Glutamatergic neuron (in vitro differentiated cells): ENCODE measurements at places on chromosomes 3 and 15.

DNA sequence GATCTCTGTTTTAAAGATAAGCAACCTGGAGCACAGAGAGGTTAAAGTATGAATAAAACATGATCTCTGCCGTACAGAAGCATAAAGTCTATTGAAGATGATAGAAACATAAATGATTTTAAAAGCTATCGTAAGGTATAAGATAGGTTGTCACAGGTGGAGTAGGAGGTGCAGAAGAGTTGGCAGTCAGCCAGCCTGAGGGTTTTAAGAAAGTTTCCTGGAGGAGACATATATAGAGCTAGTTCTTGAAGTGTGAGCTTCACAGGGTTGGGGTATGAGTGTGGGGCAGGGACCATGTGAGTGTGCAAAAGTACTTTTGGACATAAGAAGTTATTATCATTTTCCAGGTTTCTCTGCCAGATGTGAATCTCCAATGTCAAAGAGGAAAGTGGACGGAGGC, 3.9 kb upstream of the FGF12 start:
- DNase-seq, result no peak
- H3K4me1 ChIP-seq, result peaks cover 11% of the 10 kb centered on the region
- peaks cover 2% of the 10 kb centered on the region for H3K27me3 ChIP-seq

GRCh38 chr3:27219127-27219845, 149.9 kb downstream of the NEK10 start:
- H3K27ac ChIP-seq, result no peak overlapping the region
- no peak overlapping the region for H3K4me3 ChIP-seq
- DNase-seq, result no peak
- H3K27me3 ChIP-seq, result no peaks in the 10 kb centered on the region

GRCh38 chr3:172115059-172115458, 75.7 kb downstream of the FNDC3B start:
- DNase-seq, result no peak
- no peak overlapping the region for H3K27ac ChIP-seq
- no peaks in the 10 kb centered on the region for H3K4me1 ChIP-seq
- no peak overlapping the region for H3K4me3 ChIP-seq
- H3K27me3 ChIP-seq, result peaks cover 2% of the 10 kb centered on the region
- no peaks in the 10 kb centered on the region for H3K36me3 ChIP-seq

- no peaks in the 10 kb centered on the region for H3K36me3 ChIP-seq
- DNase-seq, result no peak
- H3K4me1 ChIP-seq, result peaks cover 2% of the 10 kb centered on the region
- peak overlapping the region; percentile 55 for H3K4me3 ChIP-seq
These were observed 6.5 kb downstream of the FOXL2 start for GRCh38 chr3:138940446-138940845.

DNA sequence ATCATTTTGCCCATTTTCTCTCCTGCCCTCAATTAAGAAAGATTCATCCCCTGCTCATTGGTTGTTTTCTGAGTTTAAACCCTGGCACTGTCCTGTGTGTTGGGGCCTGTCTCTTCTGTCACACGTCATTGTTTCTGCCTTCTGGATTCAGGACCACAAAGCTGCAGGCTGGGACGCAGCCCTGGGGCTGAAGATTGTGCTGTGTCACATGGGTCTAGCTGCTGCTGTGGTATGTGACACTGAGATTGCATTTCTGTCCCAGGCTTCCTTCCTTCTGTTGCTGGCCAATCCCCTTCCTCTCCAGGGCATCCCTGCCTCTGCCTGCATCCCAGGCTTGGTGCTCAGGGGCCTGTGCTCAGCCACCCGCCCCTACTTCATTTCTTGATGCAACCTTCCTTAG, 28.9 kb downstream of the INSYN1 start:
- peak overlapping the region; percentile 4 for H3K27ac ChIP-seq
- no peak for DNase-seq
- no peaks in the 10 kb centered on the region for H3K36me3 ChIP-seq
- peaks cover 6% of the 10 kb centered on the region for H3K27me3 ChIP-seq

DNA sequence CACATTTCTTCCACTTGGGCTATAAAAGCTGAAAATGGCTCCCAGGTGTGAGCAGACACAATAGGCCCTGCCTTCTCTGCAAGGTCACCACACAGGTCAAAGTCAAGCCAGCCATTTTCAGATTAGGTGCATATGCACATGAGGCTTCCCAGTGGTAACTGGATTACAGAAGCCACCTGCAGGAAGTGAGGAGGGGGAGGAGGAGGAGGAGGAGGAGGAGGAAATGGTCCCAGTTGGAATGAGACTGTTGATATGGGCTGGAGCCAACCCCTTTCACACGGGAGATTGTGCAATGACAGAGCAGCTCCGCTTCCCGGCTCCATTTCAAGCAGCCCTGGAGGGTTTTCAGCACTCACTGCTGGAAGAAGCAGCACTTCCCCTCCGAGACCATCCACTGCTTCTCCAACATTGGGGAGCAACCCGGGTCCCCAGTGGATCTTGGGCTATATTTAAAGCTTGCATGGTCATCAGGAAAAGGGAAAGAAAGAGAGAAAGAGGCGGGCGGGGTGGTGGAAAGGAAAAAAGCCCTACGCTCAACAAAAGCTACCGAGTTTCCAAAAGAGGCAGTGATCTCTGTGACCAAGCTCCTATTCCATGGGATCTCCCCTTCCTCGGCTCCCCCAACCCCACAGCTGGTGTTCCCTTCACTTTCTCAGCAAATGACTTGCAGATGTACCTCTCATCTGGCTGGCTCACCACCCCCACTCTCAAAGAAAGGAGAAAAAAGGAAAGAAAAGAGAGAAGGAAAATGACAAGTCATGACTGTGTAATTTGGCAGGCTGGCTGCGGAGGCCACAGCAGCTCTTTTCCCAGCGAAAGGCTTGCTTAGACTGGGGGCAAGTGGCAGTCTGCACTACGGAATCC, 58.3 kb downstream of the LRIG1 start:
- H3K36me3 ChIP-seq, result no peaks in the 10 kb centered on the region
- H3K27me3 ChIP-seq, result no peaks in the 10 kb centered on the region
- H3K4me3 ChIP-seq, result peak overlapping the region; percentile 23

DNA sequence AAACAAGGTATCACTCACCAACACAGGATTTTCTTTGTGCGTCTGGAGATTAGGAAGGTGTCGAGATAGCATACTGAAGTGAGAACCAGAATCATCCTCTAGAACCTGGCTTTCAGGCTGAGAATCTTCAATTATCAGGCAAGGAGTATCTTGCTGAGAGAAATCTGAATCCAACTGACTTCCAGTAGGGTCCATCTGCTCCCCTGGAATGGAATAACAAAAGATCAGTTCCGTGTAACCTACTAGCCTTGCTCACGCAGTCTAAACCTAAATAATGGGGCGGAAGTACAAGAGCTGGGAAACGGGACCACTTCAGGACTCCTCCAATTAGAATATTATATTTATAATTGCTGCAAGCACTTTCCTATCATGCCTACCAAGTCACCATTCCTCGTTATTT, 690 bp downstream of the TP53BP1 start:
- peaks cover 13% of the 10 kb centered on the region for H3K27me3 ChIP-seq
- no peaks in the 10 kb centered on the region for H3K36me3 ChIP-seq
- peaks cover 24% of the 10 kb centered on the region for H3K4me1 ChIP-seq
- DNase-seq, result no peak
- H3K27ac ChIP-seq, result peak overlapping the region; percentile 99

DNA sequence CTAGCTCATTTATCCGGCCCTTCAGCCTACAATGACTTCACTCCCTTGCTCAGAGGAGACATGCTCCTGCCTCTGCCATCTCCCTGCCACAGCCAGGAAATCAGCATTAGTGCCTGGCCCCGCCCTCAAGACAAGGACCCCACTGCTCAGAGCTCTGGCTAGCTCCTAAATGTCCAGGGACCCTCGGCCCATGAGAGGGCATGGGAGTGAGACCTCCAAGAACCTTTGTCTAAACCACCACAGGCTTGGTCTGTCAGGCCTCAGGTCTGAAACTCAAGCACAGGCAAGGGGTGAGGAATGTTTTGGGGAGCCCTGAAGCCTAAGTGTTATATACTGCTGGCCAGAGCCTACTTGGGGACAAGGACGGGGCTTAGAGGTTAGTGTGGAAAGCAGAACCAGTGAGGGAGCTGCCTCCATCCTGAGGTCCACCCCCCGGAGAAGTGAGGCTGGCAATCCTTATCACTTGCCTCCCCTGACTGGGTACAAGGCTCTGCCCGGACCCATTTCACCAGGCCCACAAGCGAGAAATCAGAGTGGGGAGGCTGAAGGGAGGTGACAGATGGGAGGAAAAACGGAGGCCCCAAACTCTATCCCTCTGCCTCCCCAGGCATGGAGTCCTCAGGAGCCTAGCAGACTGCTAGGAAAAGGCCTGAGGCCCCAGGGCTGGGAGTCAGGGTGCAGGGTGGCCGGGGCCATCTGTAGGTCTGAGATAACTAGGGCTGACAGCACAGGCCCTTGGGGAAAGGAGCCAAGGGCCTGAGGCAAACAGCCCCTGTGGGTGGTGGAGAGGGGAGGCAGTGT, 18.8 kb downstream of the SHF start:
- no peak for DNase-seq
- peak overlapping the region; percentile 95 for H3K27ac ChIP-seq
- H3K36me3 ChIP-seq, result peaks cover 5% of the 10 kb centered on the region
- peaks cover 40% of the 10 kb centered on the region for H3K27me3 ChIP-seq
- peaks cover 68% of the 10 kb centered on the region for H3K4me1 ChIP-seq
- peak overlapping the region; percentile 58 for H3K4me3 ChIP-seq

DNA sequence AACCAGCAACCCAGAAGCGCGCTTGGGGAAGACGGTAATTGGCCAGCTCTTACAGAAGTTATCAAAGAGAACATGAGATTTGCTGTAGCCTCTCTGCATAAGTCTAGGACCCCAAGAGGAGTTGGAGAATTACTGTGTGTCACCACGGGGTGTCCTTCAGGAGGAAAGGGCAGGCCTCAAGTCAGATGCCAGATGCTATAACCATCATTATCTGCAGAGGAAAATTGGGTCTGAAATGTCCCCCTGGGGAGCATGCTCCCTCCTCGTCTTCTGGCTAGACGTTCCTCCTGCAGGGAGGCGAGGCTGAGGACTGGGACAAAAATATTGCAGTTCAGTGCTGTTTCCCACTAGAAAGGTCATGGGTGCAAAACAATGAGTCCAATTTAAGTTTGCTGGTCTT, 380.5 kb upstream of the CFAP20DC start:
- no peaks in the 10 kb centered on the region for H3K27me3 ChIP-seq
- no peaks in the 10 kb centered on the region for H3K36me3 ChIP-seq
- H3K4me3 ChIP-seq, result no peak overlapping the region
- no peak overlapping the region for H3K27ac ChIP-seq
- H3K4me1 ChIP-seq, result no peaks in the 10 kb centered on the region
- no peak for DNase-seq

DNA sequence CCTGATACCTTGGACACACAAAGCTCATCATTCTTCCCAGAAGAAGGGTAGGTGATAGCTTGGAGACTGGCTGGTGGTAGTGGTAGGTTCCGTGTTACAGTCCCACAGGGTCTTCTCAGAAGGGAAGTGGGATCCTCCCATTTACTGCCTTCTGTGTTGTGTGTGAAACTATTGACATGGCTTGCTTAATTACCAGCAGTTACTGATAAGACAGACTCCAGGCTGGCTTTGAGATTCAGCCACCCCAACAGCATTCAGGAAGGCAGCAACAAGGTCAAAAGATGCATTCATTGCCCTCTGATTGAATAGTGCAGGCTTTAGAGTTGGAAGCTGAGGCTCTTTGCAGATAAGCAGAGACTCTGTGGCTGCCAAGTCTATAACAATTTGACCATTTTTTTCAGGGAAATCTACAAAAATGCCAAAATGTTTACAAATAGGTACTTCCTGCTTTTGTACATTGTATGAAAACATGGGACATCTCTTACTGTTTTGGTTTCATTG, 7.7 kb downstream of the ARNT2 start:
- no peak for DNase-seq
- H3K4me1 ChIP-seq, result peaks cover 9% of the 10 kb centered on the region
- H3K27ac ChIP-seq, result no peak overlapping the region
- no peaks in the 10 kb centered on the region for H3K36me3 ChIP-seq

DNA sequence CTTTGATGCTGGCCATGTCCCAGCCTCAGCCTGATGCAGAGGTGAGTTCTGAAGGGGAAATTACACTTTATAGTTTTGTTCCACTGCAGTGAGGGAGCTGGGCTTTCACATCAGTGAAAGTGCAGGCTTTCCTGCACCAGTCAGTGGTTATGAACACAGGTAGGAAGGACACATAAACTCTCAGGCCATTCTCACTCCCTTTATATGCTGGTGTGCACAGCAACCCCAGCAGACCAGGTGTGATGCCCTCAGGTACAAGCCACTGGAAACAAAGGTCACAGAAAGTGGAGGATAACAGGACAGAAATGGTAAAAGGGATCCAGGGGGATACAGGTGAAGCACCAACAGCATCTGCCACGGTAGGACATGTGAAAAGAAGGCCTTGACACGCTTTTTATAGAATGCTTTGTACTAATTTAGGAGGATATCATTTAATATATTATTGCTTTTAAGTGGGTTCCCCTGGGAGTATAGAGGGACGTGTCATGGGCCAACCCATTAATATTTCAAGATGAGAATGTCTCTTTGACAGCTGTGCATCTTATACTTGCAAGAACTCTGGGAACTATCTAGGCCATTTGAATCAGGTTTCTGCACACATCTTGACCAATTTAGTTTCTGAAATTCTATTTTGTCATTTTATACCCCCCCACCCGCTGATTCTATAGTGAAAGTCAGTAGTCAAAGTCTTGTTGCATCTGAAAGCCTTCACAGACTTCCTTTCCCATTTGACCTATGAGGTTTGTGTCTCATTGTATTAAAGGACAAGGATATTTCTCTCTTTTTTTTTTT, 25.0 kb upstream of the BLM start:
- no peak for DNase-seq
- H3K36me3 ChIP-seq, result no peaks in the 10 kb centered on the region
- H3K27me3 ChIP-seq, result peaks cover 3% of the 10 kb centered on the region
- no peak overlapping the region for H3K4me3 ChIP-seq

GRCh38 chr15:38320181-38320580, 67.5 kb downstream of the SPRED1 start:
- no peaks in the 10 kb centered on the region for H3K4me1 ChIP-seq
- no peak for DNase-seq
- no peaks in the 10 kb centered on the region for H3K36me3 ChIP-seq
- no peak overlapping the region for H3K27ac ChIP-seq
- H3K4me3 ChIP-seq, result no peak overlapping the region
- no peaks in the 10 kb centered on the region for H3K27me3 ChIP-seq

DNA sequence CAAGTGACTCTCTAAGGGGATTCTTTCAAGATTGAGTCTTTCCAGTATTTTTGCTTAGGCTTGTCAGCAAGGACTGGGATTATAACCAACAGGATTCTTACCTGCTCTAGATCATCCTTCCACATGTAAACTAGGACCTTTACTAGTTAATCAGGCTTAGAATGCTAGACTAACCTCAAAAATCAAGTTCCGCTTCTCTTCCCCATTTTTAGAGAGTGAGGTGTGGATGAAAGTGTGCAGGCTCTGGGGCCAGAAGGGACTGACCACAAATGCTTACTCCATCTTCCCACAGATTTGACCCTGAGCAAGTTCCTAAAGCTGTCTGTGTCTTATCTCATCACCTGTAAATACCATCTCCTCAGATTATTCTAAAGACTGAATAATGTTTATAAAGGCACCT, 89.5 kb upstream of the IL12A start:
- H3K27me3 ChIP-seq, result peaks cover 4% of the 10 kb centered on the region
- DNase-seq, result no peak
- H3K27ac ChIP-seq, result no peak overlapping the region
- no peaks in the 10 kb centered on the region for H3K36me3 ChIP-seq
- no peak overlapping the region for H3K4me3 ChIP-seq

GRCh38 chr15:91965501-91966193, 112.1 kb downstream of the SLCO3A1 start:
- H3K4me1 ChIP-seq, result peaks cover 19% of the 10 kb centered on the region
- no peak overlapping the region for H3K4me3 ChIP-seq
- peaks cover 1% of the 10 kb centered on the region for H3K27me3 ChIP-seq
- H3K36me3 ChIP-seq, result peaks cover 4% of the 10 kb centered on the region

- H3K36me3 ChIP-seq, result no peaks in the 10 kb centered on the region
- no peaks in the 10 kb centered on the region for H3K27me3 ChIP-seq
- no peak overlapping the region for H3K27ac ChIP-seq
- DNase-seq, result no peak
- H3K4me3 ChIP-seq, result no peak overlapping the region
These were observed 338.2 kb upstream of the ATP10A start for GRCh38 chr15:26201177-26201858.
